ENCODE measurements at places on chromosomes 2 and 18. TPM values are rescaled to one million over a fixed set of nuclear protein-coding genes. Genes with fewer than 3 reads are reported as not detected.

The CDCA7 gene
- total RNA-seq: 1.6 TPM

The SP9 gene
- total RNA-seq: not detected

The OTX1 gene
- total RNA-seq: not detected

The SALL3 gene
- 0.33 TPM for total RNA-seq
